IPS-NIHi11 (cell line): ENCODE measurements at places on chromosomes 7 and 10.

DNA sequence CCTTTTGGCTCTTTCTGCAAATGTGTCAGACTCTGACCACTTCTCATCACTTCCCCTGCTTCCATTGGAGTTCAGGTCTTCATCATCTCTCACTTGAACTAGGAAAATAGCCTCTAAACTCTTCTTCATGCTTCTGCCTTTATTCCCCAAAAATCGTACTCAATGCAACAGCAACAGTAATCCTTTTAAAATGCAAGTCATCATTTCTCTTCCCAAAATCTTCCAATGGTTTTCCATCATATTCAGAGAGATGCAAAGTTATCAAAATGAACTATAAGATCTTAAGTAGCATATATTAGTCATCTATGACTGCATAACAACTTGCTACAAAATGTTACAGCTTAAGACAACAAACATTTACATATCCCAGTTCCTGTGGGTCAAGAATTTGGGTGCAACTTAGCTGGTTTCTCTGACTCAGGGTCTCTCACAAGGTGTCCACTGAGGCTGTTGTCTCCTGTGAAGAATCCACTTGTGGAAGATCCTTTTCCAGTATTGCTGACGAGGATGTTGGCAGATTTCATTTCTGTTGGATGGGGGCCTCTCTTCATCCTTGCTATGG lies 31.0 kb upstream of the ETV1 start:
- no peak for DNase-seq

GRCh38 chr10:49484486-49485235 lies 54.3 kb downstream of the ERCC6 start:
- DNase-seq = no peak

DNA sequence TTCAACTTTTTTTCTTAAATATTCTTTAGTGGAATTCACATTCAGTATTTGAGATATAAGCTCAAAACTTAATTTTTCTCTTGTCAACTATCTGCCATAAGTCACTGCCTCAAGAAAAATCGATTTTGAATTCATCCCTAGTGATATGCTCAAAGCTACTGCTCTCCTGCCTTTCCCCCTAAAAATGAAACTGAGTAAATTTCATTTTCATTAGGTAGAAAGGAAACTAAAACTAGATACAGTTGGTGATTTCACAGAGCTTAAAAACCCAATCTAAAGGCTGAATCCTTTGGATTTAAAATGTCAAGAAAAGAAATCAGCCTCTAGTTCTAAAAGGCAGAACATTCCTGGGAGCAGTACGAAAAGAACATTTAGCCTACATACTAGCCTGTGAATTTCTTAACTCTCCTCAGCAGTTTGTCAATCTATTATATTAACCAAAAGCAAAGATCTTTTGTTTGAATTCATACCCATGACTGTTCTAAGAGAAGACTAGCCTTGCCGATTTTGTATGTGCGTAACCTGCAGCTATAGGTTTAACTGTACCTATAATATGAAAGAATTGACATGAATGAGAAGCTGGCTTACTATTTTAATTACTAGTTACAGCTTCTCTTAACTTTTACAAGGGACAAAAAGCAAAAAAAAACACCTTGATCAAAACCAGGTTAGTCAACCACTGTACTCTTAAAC lies 4.9 kb upstream of the FAM53B start:
- no peak for DNase-seq

DNA sequence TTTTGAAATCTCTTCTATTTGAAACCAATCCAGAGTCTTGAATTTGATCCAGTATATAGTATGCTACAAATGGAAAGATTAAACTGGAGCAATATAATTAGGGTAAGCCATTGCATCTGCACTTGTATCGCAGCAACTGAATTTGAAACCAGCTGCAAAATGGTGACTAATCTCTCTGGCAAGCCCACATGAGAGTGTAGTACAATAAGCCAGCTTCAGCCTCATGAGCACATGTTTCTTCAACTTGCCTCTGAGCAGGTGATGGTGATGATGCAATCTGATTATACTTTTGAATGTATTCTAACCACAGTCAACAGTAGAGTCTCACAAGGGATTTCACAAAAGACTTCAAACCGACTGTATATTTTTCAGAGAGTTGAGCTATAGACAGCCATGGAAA lies 829 bp upstream of the RPA3 start:
- no peak for DNase-seq

DNA sequence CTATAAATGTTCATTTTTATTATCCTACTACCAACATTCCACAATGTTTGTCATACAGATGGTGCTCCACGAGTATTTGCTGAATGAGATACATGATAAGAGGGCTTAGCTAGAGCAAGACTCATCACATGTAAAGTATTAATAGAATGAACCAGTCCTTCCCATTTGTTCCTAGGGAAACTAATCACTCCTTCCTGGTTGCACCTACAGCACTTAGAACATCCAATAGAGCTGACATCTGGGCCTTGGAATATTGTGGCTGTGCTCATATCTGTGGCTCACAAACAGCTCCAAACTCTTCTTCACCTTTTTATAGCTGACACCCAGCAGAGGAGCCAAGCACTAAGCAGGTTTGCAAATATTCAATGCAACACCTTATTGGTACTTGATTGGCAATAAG lies 91.9 kb upstream of the C1GALT1 start:
- DNase-seq = no peak

- DNase-seq = no peak
Measured at GRCh38 chr7:22129819-22130580, 184.3 kb upstream of the CDCA7L start.

DNA sequence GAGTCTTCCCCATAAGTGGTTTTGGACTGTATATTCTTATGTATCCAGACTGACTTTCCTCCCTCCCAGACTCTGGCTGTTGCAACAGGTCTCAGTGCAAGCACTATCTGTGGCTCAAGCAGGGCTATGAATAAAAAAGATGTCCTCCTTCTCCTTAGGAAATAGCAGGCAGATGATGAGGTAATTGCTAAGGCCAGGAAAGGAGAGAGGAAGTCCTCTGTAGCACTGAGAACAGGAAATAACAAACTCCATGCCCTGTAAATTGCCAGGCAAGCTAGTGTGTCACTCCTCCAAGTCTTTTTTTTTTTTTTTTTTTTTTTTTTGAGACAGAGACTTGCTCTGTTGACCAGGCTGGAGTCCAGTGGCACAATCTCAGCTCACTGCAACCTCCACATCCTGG lies 900.1 kb downstream of the TYW1 start:
- no peak for DNase-seq

DNA sequence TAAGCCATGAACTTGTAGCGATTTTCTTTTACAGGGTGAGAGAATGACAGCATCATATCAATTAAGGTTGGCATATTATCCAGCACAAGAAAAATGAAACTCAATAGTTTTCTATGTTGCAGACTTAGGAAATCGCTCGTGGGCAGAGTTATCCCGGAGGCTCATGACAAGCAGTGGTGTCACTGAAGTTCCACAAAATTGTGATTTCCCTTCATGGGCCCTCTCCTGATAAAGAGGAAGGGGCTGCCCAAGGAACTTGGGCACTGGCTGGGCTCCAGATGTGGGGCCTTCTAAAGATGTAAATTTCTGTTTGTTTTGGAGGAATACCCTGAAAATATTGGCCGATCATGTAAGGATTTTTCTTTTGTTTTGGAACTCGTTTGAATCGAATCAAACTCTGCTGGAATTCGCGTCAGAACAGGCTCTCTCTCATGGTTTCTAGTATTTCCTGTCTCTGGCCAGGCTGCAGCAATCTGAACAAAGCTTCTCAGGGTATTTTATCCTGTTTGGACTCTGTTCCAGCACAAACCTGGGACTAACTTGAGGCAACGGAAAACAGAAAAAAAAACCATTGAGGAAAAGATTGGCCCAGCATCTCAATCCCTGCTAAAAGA lies 340.6 kb upstream of the NRP1 start:
- DNase-seq = no peak

- DNase-seq = no peak
Measured at GRCh38 chr7:64907641-64908326, 4.7 kb downstream of the ZNF273 start.

GRCh38 chr7:15457990-15458955 lies 103.5 kb downstream of the AGMO start:
- DNase-seq = no peak

GRCh38 chr7:28570970-28571288 lies 158.6 kb downstream of the CREB5 start:
- DNase-seq = no peak

DNA sequence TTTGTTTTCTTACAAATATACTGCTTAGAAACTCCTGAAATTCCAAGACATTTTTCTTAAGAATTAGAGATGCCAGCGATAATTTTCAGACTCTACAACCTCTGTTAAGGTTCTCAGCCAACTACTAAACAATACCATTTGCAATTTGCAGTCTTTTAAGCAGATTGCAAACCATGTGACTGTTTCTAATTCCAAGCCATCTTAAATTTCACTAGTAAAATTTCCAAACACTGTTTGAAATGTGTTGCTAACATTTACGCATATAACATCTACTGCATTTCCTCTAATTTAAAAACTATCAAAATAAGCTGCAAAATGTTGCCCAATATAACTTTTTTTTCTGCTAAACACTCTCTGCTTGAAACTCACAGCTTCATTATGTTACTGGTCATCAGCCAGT lies 56.0 kb upstream of the MACROH2A2 start:
- DNase-seq = no peak

GRCh38 chr10:68594405-68594804 lies 34.3 kb downstream of the TET1 start:
- DNase-seq = no peak

GRCh38 chr10:3902809-3903410 lies 117.9 kb upstream of the KLF6 start:
- DNase-seq = no peak

DNA sequence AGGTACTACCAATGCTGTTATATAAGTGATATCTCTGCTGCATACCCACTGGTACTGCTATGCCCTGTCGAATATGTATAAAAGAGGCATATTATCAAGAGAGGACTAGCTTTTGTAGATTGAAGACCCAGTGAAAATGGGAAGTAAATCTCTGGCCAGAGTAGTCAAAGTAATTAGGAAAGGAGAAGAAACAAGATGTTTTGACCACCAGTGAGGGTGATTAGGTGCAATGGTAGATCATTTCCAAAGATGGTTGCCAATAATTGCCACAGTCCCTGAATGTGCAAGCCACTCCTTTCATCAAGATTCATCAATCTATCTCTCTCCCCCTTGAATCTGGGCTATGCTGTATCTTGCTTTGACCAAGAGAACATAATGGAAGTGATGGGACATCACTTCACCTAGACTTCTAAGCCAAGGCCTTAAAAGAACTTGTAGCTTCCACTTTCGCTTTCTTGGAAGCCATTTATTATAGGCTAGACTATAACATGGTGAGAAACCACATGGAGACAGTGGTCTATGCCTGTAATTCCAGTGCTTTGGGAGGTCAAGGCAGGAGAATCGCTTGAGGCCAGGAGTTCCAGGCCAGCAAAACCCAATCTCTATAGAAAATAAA lies 52.6 kb upstream of the ST8SIA6 start:
- DNase-seq = no peak

DNA sequence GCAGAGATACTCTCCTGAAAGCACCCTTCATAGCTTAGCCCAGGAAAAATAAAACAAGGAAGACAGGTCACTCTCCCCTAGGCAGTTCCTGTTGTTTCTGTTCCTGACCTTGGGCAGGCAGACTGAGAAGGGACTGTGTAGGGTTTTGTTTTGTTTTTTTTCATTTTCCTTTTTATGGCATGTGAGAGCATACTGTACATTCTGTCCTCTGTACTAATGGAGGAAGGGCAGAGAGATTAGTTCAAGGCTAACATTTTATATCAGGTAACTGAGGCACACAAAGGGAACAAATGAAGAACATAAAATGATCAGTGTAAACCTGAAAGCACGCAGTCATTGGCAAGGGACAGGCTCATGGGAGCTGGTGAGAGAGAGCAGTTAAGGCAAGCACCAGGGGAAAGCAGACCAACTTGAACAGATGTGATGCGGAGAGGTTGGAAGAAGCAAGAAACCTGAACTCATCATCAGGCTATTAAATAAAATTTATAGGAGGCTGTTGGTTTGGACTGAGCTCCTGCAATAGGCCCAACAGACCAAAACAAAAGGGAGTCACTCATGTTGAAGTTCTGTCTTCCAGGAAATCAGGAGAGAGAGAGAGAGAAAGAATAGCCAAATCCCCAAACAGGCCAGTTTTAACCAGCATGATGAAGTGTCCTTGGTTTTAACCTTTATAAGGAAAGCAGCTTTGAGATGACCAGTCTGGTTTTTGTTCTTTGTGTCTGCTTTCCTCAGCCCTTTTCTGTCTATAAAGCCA lies 34.1 kb upstream of the PDCD4 start:
- no peak for DNase-seq

DNA sequence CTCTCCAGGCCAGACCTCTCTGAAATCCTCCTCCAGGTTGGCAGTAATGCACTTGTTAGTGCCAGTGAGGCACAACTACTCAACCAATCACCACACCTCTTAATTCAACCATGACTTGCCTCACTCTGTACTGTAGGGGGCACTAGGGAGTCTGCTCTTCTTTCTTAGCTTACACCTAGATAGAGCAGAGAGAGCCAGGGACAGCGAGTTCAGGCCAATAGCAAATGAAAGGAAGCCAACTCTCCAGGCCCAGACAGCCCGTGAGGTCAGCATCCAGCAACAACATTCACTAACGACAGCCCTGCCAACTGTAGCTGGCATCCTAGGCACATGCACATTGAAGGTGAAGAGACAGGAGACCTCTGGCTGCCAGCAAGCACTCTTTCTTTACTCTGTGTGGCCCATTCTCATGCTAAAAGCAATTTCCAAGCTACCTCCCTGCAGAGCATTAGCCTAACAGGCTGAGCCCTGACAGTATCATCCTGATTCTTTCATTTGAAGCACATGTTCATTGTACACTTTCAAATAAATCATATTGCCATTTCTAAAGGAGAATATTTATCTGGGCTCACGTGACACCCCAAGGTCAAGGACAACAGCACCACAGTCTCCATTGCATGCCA lies 136.3 kb downstream of the DPY19L1 start:
- DNase-seq = peak; percentile 68

- no peak for DNase-seq
Measured at GRCh38 chr7:105978974-105979373, 15.9 kb downstream of the CDHR3 start.

GRCh38 chr10:90047243-90047729 lies 345.9 kb downstream of the KIF20B start:
- DNase-seq = no peak
